ENCODE measurements at places on chromosomes 7 and 10.
A peak's percentile ranks its signal among the peaks of the same experiment; 100 is the strongest.

DNA sequence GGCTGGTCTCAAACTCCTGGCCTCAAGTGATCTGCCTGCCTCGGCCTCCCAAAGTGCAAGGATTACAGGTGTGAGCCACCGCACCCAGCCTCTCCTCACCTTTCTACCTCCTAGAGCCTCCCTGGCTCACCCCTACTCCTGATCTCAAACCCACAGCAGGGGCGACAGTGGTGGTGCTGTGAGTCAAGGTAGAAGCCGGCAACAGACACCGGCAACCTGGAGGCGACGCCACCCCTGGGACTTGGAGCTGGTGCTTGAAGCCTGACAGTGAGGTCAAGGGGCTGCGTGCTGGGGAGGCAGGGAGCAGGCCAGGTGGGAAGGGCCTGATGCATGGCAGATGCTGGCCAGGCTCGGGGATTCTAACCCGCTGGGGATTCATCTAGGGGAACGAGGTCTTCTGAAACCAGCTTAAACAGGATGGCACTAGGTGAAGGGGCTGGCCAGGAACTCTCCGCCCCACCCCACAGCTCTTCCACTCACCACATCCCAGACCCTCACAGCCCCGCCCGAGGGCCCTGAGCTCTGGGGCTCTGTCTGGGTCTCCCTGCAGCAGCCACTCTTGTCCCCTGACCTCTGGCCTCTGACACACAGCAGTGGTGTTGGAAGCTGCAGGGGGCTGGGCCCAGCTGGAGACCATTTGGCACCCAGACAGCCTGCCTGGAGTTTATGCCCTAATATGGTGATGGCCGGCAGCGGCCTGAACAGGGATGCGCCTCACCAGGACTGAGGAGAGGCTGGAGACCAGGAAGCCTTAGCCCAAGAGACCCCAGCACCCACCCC lies 16.4 kb downstream of the KCNH2 start:
- DNase-seq: no peak

DNA sequence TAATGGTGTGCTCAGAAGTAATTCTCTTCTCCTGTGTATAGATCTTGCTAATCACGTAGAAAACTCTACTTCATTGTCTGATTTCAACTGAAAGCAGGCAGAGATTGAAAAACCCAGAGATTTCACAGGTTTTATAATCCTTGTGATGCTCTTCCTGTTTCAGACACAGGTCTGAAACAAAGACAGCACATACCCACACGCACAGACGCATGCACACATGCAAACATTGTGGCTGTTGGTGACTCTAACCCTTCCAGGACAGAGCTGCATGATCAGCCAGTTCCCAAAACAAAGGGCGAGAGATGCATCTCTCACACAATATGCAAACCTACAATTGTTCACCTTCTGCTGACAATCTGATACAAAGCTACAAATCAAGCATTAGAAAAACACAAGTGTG lies 11.1 kb upstream of the TFEC start:
- no peak for DNase-seq

GRCh38 chr10:12348870-12349628 lies at the start of gene CAMK1D:
CAMK1D (plus strand) TSS chr10:12349547.
- DNase-seq: peak; percentile 60

- DNase-seq: no peak
Measured at GRCh38 chr10:78532480-78533042, 498.9 kb downstream of the RPS24 start.

- no peak for DNase-seq
Measured at GRCh38 chr7:35356495-35356894, 102.6 kb upstream of the TBX20 start.

GRCh38 chr10:47380341-47381102 lies 3.6 kb downstream of the ZNF488 start:
- DNase-seq: no peak

- no peak for DNase-seq
Measured at GRCh38 chr7:151208253-151208862, 1.9 kb downstream of the H2BK1 start.

GRCh38 chr10:46282842-46283574 lies 3.8 kb upstream of the ANTXRL start:
- no peak for DNase-seq

GRCh38 chr10:29328983-29329382 lies 40.1 kb downstream of the LYZL1 start:
- DNase-seq: no peak

DNA sequence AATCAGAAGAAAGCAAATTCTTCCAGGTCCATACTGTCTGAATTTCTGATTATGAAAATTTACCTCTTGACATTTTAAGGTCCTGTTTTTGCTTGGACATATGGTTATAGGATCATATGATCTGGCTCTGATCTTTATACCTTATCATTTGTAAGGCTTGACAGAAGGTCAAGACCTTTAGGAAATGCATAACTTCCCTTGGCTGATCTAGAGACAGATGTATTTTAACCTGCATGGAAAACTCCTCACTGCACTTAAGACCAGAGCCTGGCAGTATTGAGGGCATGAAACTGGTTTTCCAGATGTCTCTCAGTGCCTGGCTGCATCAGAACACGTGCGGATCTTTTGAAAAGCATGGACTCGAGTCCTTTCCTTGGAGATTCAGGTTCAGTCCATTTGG lies 55.9 kb downstream of the TRRAP start:
- DNase-seq: no peak

GRCh38 chr7:28984631-28985030 lies 26.5 kb upstream of the TRIL start:
- no peak for DNase-seq

GRCh38 chr10:36808625-36809362 lies 316.6 kb upstream of the ANKRD30A start:
- no peak for DNase-seq

DNA sequence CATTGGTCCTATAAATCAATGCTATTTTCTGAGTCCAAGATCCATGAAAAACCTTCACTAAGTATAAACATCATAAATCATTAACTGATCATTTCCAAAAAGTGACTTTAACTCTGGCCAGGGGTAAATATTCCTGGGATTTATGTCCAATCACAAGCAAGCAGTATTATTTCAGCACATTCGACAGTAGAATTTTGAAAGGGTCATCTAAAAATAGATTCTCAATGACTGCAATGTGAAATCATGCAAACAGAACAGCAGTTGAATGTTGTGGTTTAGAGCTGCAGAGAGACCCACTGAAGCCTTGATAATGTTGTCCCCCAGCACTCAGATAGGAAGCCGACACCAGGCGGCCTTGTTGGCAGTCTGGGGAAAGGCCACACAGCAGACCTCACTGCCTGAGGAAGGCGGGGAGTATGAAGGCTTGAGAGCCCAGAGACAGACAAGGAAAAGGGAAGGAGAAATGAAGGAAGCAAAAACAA lies 38.1 kb downstream of the FAM107B start:
- no peak for DNase-seq

DNA sequence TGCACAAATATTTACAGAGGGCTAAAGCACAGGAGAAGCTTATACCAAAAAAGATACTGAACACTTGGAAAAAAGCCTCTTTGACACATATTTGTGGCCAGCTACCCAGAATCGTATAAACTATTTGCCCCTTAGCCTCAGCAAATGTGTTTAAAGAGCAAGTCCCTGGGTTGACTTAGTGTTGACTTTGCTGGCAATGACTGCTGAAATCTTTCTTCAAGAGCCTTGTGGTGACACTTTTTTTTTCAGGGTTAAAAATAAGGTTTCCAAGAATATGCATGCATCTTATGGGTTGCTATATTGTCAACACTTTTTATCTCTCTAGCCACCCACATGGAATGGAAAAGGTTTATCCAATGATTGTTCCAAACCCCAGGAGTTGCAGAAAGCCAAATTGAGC lies 14.9 kb upstream of the PLEKHS1 start:
- DNase-seq: no peak

DNA sequence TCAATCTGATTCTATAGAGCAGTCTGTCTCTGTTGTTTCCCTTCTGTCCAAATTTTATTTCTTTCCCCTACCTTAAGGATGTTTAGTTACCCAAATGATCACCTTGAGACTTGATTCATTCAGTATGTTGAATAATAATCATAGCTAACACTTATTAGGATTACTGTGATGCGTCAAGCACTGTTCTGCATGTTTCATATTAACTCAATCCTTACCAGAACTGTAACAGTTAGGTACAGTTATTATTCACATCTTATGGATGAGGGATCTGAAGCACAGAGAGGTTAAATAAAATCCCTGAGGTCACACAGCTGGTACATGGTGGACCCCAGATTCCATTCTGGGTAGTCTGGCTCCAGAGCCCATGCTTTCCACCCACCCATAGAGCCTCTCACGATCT lies 97.9 kb upstream of the SAMD8 start:
- no peak for DNase-seq

GRCh38 chr7:78197447-78197846 lies 398.9 kb downstream of the PHTF2 start:
- DNase-seq: no peak

DNA sequence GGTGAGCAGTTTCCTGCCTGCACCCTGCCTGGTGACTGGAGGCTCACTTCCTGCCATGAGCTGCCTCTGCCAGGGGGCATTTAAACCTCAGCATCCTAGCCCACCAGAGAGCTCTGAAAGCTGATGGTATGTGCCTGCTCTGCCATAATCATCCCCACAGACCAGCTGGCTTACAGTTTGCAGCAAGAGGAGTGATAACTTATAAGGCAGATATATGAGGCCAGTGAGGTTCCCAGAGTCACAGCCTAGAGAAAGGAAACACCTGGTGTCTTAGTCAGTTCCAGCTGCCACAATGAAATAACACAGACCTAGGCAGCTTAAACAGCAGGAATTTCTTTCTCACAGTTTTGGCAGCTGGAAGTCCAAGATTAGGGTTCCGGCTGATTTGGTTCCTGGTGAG lies 232.0 kb downstream of the PAXIP1 start:
- DNase-seq: no peak

GRCh38 chr10:46318799-46319198 lies 32.0 kb downstream of the ANTXRL start:
- peak; percentile 46 for DNase-seq

DNA sequence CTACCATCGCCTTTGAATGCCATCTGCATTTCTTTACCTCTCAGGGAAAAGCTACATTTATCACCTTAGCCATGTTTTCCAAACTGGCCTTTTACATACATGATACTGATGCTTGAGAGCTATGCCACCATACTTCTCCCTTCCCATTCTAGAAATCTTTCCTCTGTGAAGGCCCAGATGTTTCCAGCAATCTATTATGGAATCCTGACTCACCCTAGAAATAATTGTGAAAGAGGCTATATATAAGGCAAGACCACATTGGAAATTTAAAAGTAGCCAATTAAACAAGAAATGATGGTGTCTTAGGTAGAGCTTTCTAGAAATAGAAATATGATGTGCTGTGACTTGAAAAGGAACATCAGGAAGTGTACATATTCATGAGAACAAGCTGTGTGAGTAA lies 389.7 kb downstream of the INHBA start:
- DNase-seq: no peak

GRCh38 chr10:87594864-87595263 lies 64.8 kb upstream of the PAPSS2 start:
- DNase-seq: no peak

DNA sequence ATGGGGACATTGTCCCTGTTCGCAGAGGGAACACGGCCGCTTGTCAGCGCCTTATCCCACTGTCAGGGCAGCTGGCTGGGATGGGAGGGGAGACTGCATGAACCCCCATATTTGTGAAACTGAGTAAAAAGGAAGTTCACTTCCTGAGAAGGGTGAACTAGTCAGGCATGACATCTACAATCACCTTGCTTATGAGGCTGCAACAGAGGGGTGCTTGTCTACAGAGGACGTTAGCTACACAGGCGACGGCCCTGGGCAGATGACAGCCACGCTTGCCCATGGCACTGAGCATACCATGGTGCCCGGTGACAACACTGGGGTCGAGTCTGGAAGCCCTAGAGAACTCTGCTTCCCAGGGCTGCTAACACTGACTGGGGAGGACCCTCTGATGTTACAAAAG lies 46.0 kb upstream of the KDM7A start:
- no peak for DNase-seq

- DNase-seq: no peak
Measured at GRCh38 chr10:85618841-85619240, 747.8 kb downstream of the GRID1 start.

DNA sequence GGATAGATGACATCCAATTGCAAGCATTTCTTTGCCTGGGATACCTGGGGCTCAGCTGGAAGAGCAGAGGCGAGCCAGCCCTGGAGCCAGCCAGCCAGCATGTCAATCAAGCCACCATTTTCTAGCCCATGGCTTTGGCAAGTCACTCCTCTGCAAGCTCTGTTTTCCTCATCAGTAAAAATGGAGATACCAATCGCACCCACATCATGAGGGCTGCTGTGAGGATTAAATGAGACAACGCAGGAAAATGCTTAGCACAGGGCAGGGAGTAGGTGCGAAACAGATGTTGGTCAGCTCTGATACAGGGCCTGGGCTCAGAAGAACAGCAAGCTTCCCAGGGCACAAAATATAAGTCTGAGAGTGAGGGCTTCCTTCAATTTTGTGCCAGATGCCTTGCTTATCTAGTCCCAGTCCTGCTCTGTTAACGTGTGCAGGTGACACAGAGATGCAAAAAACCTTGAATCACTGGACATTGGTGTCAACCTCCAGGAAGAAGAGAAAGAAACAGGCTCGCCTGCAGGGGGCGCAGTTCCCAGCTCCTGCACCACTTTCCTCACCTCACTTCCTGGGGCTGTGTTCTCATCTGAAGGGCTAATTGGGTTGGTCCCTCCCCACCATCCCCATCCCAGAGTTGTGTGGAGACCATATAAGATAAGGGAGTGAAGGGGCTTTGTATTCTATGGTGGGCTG lies 72.8 kb upstream of the CACUL1 start:
- no peak for DNase-seq

DNA sequence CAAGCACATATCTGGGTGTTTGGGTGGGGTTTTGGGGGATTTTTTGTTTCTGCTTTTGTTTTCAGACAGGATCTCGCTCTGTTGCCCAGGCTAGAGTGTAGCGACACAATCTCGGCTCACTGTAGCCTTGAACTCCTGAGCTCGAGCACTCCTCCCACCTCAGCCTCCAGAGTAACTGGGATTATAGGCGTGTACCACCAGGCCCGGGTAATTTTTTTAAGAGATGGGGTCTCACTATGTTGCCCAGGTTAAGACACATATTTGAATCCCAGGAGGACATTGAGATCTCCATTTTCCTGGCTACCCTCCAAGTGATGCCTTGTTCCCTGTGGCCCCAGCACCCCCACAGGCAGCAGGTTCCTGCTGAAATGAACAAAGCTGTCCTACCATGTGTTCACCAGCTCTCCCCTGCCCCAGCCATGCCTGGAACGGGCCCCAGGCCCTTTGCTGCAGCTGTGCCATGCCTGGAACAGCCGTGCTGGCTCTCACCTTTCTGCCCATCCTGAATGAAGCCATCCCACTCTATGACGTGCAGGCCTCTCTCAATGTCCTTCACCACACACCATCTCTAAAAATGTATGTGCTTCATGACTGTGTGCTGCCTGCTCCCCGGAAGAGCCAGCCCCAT lies 55.0 kb upstream of the DNAAF5 start:
- no peak for DNase-seq

All from NCI-H1092 treated with DMSO at 0.1 percent for 48 hours (cell line).